GM03348 (cell line): ENCODE measurements at places on chromosomes 4 and X.

DNA sequence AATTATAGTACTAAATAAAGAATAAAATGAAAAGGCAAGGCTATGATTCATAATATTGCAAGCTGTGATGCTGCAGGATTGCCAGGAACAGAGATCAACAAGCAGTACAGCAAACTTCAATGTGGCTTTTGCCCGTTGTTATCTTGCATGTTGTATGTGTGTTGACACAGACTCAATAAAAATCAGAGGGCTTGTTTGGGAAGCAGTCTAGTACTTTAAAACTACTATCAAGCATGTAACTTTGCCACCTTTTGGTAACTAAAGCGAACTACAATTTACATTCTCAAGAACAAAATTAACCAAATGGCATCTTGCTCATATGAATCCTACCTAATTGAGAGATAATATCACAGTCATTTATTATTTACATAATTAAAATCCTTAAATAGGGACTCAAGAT, 79.8 kb upstream of the GPM6A start:
- DNase-seq, result peak; percentile 27

- DNase-seq, result no peak
These were observed 30.2 kb downstream of the DYNLT3 start for GRCh38 chrX:37817176-37817575.

DNA sequence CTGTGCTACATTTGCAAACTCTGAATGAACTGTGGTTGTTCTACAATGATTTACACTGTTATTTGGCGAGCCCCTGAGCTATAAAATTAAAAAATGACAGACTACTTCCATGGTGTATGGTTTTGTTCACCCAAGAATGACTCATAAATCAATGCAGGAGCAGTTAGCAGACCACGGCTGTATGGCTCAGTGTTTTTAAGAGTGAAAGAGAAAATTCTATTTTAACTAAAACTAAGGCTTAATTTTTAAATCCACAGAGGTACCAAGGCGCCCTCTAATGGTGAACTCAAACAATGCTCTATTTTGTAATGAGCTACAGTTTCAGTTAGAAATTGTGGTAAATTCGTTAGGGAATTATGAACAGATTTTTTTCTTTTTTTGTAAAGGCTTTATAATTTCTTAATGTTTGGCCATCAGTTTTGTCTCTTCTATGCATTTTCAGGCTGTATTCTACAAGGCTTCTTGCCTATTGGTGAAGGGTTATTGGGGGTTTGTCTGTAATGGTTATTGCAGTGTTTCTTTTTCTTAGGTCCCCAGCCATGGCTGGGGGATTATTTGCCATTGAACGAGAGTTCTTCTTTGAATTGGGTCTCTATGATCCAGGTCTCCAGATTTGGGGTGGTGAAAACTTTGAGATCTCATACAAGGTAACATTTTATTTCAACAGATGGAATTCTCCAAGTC, 32.5 kb downstream of the HMGB2 start:
- DNase-seq, result peak; percentile 40

- DNase-seq, result no peak
These were observed 15.0 kb downstream of the SRPX2 start for GRCh38 chrX:100658941-100659381.

GRCh38 chrX:76643590-76643989, 216.1 kb downstream of the MAGEE1 start:
- DNase-seq, result no peak

DNA sequence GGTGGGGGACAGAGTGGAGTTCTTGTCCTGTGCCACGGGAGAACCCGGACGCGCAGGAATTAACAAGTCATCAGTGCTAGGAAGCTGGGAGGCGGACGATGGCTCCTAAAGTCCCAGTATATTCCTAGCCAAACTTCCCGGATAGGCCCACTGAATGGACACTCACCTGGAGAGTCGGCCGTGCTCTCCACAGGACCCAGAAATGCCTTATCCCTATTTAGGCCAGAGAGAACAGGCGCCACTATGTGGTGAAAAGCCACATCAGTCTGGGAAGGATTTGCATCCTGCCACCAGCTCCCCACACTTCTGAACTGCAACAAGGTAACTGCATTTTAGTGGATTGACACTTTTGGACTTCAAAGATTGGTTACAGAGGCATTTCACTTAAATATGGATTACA, 1.1 kb downstream of the CFAP299 start:
- DNase-seq, result peak; percentile 48

- no peak for DNase-seq
These were observed 31.6 kb upstream of the SPARCL1 start for GRCh38 chr4:87560802-87561201.

- DNase-seq, result no peak
These were observed 50.5 kb downstream of the OCRL start for GRCh38 chrX:129590596-129590995.

- DNase-seq, result no peak
These were observed 25.0 kb downstream of the GYPA start for GRCh38 chr4:144115519-144115918.

DNA sequence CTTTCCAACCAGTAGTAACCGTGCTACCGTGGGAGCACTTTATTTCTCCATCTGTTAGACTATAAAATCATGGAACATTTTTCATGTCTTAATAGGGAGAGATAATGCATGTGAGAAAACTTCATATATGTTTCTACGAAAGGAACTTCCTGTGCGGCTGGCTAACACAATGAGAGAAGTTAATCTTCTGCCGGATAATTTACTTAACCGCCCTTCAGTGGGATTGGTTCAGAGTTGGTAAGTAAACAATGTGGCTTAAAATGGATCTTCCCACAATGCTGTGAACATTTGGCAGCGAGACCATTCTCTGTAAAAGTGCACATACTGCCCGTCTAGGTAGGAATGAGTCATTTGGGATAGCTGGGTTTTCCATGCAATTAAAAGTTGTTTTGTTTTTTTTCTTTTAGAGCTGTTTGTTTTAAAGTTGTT, 29.6 kb downstream of the PDK3 start:
- DNase-seq, result peak; percentile 45

GRCh38 chrX:23911126-23911835, 3.5 kb downstream of the CXorf58 start:
- DNase-seq, result no peak

DNA sequence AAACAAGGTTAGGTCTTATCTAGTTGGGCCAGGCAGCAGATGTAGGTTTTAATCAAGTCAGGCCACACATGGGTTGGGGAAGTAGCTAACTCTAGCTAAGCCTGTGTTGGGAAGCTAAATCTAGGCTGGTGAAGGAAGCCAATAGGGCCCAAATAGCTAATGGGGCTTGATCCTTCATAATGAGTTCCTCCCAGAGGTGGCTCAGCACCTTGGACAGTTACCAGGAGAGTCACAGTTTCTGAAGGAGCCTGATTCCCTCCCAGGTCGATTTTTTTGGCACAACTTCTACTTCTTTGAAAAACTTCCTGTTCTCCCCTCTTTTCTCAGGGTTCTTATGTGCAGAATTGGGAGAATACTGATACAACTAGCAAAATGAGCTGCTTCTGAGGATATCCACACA, 242.5 kb upstream of the PRPS2 start:
- DNase-seq, result peak; percentile 7

- no peak for DNase-seq
These were observed 782.8 kb upstream of the MAGEB2 start for GRCh38 chrX:29432534-29432933.

DNA sequence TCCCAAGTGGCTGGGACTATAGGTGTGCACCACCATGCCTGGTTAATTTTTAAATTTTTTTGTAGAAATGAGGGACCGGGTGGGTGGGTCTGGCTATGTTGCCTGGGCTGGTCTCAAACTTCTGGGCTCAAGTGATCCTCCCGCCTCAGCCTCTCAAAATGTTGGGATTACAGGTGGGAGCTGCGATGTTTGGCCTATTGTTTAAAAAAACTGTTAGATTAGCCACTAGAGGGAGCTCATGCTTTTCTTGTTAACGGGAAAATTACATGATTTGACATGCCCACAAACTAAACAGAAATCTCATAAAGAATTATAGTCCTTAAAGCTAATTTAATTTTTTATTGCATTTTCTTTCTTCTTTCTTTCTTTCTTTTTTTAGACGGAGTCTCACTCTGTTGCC, 5.0 kb upstream of the SDAD1 start:
- peak; percentile 67 for DNase-seq

- no peak for DNase-seq
These were observed 2.0 kb downstream of the FGFBP1 start for GRCh38 chr4:15936495-15936894.

DNA sequence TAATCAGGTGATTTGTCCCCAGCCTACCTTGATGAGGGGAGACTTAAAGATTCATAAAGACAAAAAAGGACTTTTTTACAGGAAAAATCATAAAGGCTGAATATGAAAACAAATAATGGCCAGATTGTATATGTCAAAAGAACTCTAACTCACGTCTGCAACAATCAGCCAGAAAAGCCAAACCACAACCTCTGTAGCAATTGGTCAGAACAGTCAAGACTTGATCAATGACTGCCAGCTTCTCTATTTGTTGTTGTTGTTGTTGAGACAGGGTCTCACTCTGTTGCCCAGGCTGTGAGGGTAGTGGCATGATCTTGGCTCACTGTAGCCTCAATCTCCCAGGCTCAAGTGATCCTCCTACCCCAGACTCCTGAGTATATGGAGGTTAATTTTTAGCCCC, 35.9 kb upstream of the PPA2 start:
- no peak for DNase-seq

DNA sequence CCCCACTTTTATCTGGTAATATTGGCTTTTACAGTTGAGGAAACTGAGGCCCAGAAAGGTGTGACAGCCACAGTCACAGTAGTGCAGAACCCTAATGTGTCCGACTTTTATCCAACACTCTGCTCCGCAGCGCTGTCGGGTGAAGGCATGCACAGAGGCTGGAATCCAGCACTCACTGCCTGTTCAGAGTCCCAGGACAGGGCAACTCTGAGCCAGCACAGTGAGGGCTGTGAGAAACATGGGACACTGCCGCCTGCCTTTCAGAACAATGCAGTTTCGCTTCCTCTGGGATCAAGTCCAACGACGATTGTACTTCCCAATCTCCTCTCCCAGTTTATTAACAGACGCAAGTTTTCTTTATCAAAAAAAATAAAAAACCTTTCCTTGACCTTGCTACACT, 41.9 kb upstream of the PDGFRA start:
- no peak for DNase-seq

- DNase-seq, result peak; percentile 48
These were observed 404.6 kb upstream of the PITX2 start for GRCh38 chr4:111027526-111027925.

GRCh38 chrX:4268676-4269075, 555.2 kb upstream of the PRKX start:
- no peak for DNase-seq

- no peak for DNase-seq
These were observed 1303.4 kb downstream of the TECRL start for GRCh38 chr4:63105839-63106238.

- DNase-seq, result no peak
These were observed 182.8 kb downstream of the MOSPD2 start for GRCh38 chrX:15056044-15056443.

DNA sequence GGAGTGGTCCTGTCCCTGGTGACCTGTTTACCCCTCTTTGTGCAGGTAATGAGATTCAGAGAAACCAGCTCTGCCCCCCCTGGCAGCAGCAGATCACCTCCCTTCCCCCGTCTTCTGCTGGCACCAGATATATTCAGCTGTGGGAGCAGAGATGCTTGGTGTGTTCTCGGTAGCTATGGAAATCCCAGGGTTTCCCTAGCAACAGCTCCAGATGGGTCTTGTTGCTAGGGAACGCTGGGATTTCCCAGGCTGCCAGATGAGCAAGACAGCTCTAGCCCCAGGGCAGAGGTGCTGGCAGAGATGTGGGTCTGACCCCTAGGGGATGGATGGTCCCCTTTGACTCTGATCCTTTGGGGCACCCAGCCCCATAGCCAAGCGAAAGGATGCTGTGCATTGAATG, 20.2 kb downstream of the CETN2 start:
- no peak for DNase-seq

GRCh38 chr4:61619528-61619927, 419.4 kb downstream of the ADGRL3 start:
- no peak for DNase-seq

- DNase-seq, result no peak
These were observed 32.3 kb downstream of the PRDM8 start for GRCh38 chr4:80229590-80229989.

- peak; percentile 41 for DNase-seq
These were observed 570.4 kb upstream of the DIPK2B start for GRCh38 chrX:45771114-45771513.

DNA sequence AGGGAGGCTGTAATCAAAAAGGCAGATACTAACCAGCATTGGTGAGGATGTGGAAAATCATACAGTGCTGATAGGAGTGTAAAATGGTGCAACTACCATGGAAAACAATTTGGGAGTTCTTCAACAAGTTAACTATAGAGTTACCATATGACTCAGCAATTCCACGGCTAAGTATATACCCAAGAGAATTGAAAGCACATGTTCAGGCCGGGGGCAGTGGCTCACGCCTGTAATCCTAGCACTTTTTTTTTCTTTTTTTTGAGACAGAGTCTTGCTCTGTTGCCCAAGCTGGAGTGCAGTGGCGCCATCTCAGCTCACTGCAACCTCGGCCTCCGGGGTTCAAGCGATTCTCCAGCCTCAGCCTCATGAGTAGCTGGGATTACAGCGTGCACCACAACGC, 15.0 kb upstream of the CD99L2 start:
- DNase-seq, result no peak

GRCh38 chrX:13599491-13599890, 30.1 kb downstream of the EGFL6 start:
- DNase-seq, result no peak

- no peak for DNase-seq
These were observed 863.6 kb downstream of the RPA4 start for GRCh38 chrX:97747346-97747745.

- peak; percentile 93 for DNase-seq
These were observed 741 bp downstream of the SPATA18 start for GRCh38 chr4:52051615-52052474.

- no peak for DNase-seq
These were observed 94.8 kb upstream of the ADAMTS3 start for GRCh38 chr4:72663828-72664227.

GRCh38 chr4:110130576-110131358, 67.6 kb downstream of the ELOVL6 start:
- DNase-seq, result no peak

GRCh38 chr4:116522922-116523321, 562.5 kb downstream of the TRAM1L1 start:
- no peak for DNase-seq

- no peak for DNase-seq
These were observed 104.6 kb upstream of the PRKG2 start for GRCh38 chr4:81319657-81320056.

- peak; percentile 35 for DNase-seq
These were observed 290.7 kb upstream of the FAM241A start for GRCh38 chr4:111854494-111855087.

DNA sequence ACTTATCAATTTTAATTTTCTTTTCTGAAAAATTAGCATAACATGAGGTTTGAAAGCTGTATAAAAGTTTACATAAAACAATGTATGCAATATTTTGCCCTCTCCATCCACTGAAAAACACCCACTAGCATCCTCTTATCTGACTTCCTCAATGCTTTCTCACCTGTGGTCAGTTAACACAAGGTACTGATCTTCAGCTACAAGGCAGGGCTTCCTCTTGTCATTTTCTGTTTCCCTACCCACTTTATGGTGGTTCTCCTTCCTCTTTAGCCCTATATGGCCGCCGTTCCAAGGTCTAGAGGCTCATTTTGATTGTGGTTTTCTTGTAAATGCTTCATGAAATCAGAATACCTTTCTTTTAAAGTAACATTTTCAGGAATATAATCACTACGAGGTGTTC, 618.6 kb upstream of the CPEB2 start:
- no peak for DNase-seq
